ENCODE measurements at places on chromosomes 16 and 17. TPM values are rescaled to one million over a fixed set of nuclear protein-coding genes. Genes with fewer than 3 reads are reported as not detected.

The CENPT gene
- total RNA-seq, result 42.5 TPM

- peak overlapping the region; percentile 91 for H3K27ac ChIP-seq
- no peaks in the 10 kb centered on the region for H3K27me3 ChIP-seq
- DNase-seq, result peak; percentile 31
- no peaks in the 10 kb centered on the region for H3K36me3 ChIP-seq
These were observed 1.0 kb downstream of the RSPRY1 start for GRCh38 chr16:57186872-57187854.

DNA sequence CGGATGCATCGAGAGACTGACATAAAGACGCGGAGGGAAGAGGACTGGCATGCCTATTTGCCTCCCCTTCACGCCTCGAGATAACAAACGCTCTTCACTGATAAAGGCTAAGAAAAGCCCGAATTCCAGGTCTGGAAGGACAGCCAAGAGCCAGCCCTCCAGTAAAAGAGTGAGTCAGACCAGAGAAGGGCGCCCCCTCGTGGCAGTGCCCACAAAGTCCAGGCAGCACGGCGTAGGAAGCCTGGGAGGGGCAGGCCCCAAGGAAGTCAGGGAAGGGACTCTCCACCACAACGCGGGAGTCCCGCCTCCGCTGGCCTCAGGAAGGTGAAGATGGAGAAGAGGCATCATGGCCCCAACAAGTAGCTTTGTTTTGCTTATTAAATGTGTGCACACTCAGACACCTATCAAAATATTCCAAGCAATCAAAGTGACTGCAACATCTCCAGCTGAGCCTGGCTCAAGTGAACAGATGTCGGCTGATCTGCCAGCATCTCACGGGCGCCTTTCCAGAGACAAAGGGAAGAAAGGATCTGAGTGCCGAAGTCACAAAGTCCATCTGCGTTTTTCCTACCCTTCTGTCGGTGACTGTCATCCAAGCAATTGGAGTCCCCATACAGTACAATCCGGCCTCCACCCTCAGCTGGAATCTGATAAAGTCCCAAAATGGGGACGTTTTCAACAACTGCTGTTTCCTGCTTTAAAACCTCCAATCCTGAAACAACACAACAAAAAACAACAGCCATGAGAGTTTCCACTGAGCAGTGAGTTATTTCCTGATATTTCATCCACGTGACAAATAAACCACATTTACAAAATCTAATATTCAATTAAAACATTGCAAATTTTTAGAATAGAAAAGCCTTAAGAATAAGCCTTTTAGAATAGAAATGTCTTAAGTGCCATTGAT, 20.4 kb upstream of the SLC38A8 start:
- peak; percentile 85 for DNase-seq
- H3K36me3 ChIP-seq, result peaks cover 47% of the 10 kb centered on the region
- H3K27me3 ChIP-seq, result no peaks in the 10 kb centered on the region
- H3K27ac ChIP-seq, result no peak overlapping the region

GRCh38 chr16:51881731-51882130, 665.2 kb downstream of the TOX3 start:
- H3K4me3 ChIP-seq, result no peak overlapping the region
- H3K36me3 ChIP-seq, result no peaks in the 10 kb centered on the region
- H3K27me3 ChIP-seq, result no peaks in the 10 kb centered on the region
- no peaks in the 10 kb centered on the region for H3K4me1 ChIP-seq
- DNase-seq, result no peak

DNA sequence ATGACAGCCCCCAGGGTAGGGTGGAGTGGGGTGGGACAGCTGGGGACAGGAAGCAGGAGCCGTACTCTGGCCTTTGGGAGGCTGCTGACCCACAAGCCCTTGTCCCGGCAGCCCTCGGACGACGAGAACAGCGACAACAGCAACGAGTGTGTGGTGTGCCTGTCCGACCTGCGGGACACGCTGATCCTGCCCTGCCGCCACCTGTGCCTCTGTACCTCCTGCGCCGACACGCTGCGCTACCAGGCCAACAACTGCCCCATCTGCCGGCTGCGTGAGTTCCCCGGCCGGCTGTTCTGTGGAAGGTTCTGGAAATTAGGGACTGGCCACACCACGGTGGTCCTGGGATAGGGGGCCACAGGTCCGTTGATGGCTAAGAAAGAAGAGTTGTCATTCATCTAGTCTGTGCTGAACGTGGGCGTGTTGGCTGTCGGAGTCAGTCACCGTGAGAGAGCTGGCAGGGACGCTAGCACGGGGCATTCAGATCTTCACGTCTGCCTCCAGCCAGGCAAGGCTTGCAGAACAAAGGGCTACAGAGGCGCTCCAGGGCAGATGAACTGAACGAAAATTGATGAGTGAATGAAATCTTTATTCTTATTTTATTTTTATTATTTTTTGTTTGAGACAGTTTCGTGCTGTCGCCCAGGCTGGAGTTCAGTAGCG, 19.8 kb upstream of the NUDT16L1 start:
- no peak overlapping the region for H3K4me3 ChIP-seq
- peaks cover 15% of the 10 kb centered on the region for H3K36me3 ChIP-seq
- no peak overlapping the region for H3K27ac ChIP-seq
- H3K27me3 ChIP-seq, result no peaks in the 10 kb centered on the region

DNA sequence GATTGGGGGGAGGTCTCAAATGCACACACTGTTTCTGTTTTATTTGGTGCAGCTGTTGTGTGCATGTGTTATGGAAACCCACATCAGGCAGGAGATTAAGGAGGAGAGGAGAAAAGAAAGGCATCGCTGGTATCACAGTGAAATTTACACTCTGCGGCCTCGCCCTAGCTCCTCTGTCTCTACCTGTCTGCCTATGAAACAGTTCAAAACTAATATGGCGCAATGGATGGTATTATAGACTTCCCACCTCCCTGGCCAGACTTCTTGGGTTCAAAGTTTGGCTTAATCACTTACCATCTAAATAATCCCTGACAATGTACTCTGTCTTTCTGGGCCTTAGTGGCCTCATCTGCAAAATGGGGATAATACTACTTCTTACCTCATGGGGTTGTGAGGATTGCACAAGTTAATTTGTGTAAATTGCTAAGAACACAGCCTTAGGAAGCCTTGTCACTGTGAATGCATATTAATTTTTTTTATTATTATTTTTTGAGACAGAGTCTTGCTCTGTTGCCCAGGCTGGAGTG, 1.4 kb upstream of the ABCC1 start:
- H3K27ac ChIP-seq, result no peak overlapping the region
- peaks cover 8% of the 10 kb centered on the region for H3K4me1 ChIP-seq
- H3K27me3 ChIP-seq, result no peaks in the 10 kb centered on the region
- DNase-seq, result no peak
- H3K4me3 ChIP-seq, result no peak overlapping the region
